Heart right ventricle (tissue), 16 donors: ENCODE measurements at places on chromosomes 11 and 22. TPM values are rescaled to one million over a fixed set of nuclear protein-coding genes. Genes with fewer than 3 reads are reported as not detected.
A peak's percentile ranks its signal among the peaks of the same experiment; 100 is the strongest.

UPK3A gene
- not detected for total RNA-seq

PAMR1 gene
- total RNA-seq: 8.9 TPM

DNA sequence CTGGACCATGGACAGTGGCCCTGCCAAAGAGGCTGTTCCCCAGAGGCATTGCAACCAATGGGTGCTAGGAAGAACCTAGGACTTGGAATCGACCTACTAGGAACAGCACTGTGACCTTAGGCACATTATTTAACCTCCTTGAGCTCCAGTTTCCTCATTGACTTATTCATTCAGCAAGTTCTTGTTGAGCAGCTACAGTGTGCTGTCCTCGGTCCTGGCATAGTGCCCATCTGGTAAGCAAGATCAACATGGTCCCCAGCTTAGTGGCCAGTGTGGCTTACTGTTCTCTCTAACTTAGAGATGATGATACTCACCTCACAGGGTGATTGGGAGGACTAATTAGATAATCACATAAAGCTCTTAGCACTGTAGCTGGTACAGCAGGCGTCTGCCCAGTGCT is 8.2 kb downstream of the ABCG4 start:
- H3K27ac ChIP-seq: no peak overlapping the region
- H3K27me3 ChIP-seq: no peaks in the 10 kb centered on the region
- no peak for DNase-seq
- no peaks in the 10 kb centered on the region for H3K4me1 ChIP-seq
- no peak overlapping the region for H3K4me3 ChIP-seq
- H3K36me3 ChIP-seq: no peaks in the 10 kb centered on the region

GRCh38 chr11:110336054-110336453 is 39.6 kb upstream of the RDX start:
- H3K4me3 ChIP-seq: no peak overlapping the region
- no peaks in the 10 kb centered on the region for H3K36me3 ChIP-seq
- H3K27ac ChIP-seq: no peak overlapping the region
- H3K27me3 ChIP-seq: no peaks in the 10 kb centered on the region
- H3K4me1 ChIP-seq: no peaks in the 10 kb centered on the region

GRCh38 chr22:46693634-46694415 is 44.2 kb downstream of the CERK start:
- H3K27ac ChIP-seq: no peak overlapping the region
- H3K27me3 ChIP-seq: no peaks in the 10 kb centered on the region
- no peak for DNase-seq
- H3K36me3 ChIP-seq: peaks cover 100% of the 10 kb centered on the region
- peaks cover 8% of the 10 kb centered on the region for H3K4me1 ChIP-seq

DNA sequence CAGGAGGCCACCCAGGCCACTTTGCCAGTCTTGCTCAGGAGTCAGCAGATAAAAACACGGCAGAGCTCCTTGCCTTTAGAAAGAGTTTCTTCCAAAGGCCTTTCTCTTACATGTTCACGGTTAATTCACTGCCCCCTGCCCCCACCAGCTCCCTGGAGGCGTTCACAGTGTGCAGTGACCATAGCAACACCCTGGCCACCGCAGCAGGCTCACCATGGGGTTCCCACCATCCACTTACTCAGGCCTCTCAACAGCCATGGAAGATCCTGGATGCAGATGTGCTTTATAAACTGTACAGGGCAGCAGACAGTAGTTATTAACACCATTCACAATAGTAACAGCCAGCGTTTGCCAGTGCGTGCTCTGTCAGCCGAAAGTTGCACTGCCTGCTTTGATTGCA is 10.6 kb upstream of the MYO7A start:
- H3K27ac ChIP-seq: no peak overlapping the region
- no peak overlapping the region for H3K4me3 ChIP-seq
- no peaks in the 10 kb centered on the region for H3K27me3 ChIP-seq
- no peaks in the 10 kb centered on the region for H3K36me3 ChIP-seq
- no peak for DNase-seq

GRCh38 chr11:74462009-74462408 is 5.3 kb downstream of the KCNE3 start:
- peaks cover 31% of the 10 kb centered on the region for H3K4me1 ChIP-seq
- peak; percentile 74 for DNase-seq
- H3K27ac ChIP-seq: peak overlapping the region; percentile 77
- H3K27me3 ChIP-seq: no peaks in the 10 kb centered on the region

DNA sequence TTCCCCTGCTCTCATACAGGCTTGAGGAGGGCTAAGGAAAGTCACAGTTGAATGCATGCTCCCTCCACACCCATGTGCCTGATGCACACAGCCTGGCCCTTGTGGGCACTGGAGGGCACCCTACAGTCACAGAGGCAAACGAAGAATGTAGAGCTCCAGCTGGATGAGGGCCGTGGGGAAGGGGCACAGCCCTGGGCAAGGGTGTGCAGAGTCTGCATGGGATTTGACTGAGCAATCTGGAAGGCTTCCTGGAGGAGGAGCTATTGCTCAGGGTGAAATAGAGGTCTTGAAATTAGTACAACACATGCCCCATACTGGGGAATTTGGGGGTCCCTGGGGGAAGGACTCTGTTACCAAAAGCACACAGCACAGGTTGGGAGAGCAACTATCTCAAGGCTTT is 64.0 kb downstream of the KCNQ1 start:
- peaks cover 48% of the 10 kb centered on the region for H3K4me1 ChIP-seq
- no peaks in the 10 kb centered on the region for H3K27me3 ChIP-seq
- H3K36me3 ChIP-seq: no peaks in the 10 kb centered on the region
- H3K4me3 ChIP-seq: no peak overlapping the region
- DNase-seq: no peak
- peak overlapping the region; percentile 47 for H3K27ac ChIP-seq

DNA sequence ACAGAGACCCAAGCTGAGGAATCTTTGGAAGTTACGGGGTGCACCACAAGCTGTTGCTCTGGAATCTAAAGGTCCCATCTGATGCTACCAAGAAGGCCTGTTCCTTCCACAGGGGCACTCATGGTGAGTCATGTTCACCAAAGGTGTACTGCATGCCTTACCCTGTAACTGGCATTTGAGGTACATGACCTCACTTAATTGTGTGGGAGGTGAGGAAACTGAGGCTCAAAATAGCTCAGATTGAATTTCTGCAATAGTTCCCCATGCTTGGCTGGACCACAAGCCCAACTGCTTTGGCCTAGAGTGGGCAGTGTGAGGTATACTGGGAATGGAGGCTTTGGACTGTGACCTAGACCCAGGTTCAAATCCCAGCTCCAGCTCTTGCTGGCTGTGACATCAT is 8.2 kb downstream of the MTFP1 start:
- no peak for DNase-seq
- no peaks in the 10 kb centered on the region for H3K4me1 ChIP-seq
- H3K4me3 ChIP-seq: no peak overlapping the region
- no peak overlapping the region for H3K27ac ChIP-seq
- H3K36me3 ChIP-seq: no peaks in the 10 kb centered on the region

DNA sequence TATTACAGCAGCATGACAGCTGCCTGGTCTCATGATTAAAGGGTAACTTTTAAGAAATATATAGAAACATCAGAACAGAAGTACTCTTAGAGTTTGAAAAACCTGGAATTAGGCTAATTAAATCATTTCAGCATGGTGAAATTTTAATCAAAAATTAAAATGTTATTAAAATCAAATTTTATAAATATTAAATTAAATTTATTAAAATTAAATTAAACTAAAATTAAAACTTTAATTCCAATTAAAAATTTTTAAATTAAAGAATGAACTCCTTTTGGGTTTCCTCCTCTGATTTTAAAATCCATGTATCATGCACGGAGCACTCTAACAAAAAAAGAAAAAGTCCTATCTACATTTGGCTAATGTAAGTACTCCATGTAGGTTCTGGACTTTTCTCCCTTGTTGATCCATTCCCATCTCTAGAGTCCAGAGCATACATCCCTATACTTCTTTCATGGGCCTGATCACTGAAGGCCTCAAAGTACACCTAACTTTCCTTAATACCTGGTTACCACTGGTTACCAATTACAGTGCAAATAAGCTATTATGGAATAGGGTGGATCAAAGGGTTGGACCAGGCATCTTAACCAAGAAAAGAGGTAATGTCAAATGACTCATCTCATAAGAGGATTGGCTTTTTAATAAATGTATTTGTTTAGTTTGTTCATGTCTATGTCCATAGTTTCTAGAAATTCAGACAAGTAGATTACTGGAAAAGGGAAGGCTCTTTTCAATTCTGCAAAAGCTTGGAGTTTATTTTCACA is 48.4 kb upstream of the MUC15 start:
- no peaks in the 10 kb centered on the region for H3K36me3 ChIP-seq
- no peak overlapping the region for H3K4me3 ChIP-seq
- no peak for DNase-seq
- no peak overlapping the region for H3K27ac ChIP-seq

GRCh38 chr11:34929794-34930763 is 13.7 kb downstream of the PDHX start:
- H3K4me1 ChIP-seq: peaks cover 48% of the 10 kb centered on the region
- no peak overlapping the region for H3K27ac ChIP-seq
- no peaks in the 10 kb centered on the region for H3K27me3 ChIP-seq
- DNase-seq: no peak
- H3K36me3 ChIP-seq: peaks cover 27% of the 10 kb centered on the region

- no peak overlapping the region for H3K27ac ChIP-seq
- H3K4me1 ChIP-seq: no peaks in the 10 kb centered on the region
- no peak for DNase-seq
- no peaks in the 10 kb centered on the region for H3K36me3 ChIP-seq
- no peak overlapping the region for H3K4me3 ChIP-seq
- H3K27me3 ChIP-seq: no peaks in the 10 kb centered on the region
Observed at GRCh38 chr11:4962816-4963215, 7.3 kb upstream of the OR51A2 start.

DNA sequence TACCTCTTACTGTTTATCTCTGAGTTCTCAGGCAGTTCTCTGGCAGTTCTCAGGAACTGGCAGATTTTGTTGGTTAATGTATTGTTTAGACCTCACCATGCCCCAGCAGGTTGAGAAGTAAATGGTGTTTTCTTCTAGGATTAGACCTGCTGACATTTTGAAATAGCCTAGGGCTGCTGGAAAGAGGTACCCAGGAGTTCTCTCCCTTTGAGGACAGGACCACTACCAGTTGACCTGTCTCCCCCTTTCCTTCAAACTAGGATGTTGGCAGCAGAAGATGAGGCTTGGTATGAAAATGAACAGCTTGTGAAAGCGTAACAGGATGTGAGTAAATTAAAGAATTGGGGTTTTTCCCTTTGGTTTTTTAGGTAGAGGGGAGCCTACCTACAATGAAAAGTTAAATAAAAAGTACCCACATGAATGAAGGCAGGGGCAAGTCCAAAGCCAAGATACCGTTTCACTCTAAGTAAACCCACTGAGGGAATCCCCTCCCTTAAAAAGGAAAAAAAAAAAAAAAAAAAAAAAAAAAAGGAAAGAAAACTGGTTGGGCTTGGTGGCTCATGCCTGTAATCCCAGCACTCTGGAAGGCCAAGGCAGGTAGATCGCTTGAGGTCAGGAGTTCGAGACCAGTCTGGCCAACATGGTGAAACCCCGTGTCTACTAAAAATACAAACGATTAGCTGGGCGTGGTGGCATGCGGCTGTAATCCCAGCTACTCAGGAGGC is 96.2 kb downstream of the PDHX start:
- no peak overlapping the region for H3K27ac ChIP-seq
- H3K4me1 ChIP-seq: no peaks in the 10 kb centered on the region
- H3K4me3 ChIP-seq: no peak overlapping the region
- H3K27me3 ChIP-seq: no peaks in the 10 kb centered on the region
- DNase-seq: no peak

- H3K4me1 ChIP-seq: peaks cover 35% of the 10 kb centered on the region
- H3K27me3 ChIP-seq: peaks cover 9% of the 10 kb centered on the region
- H3K27ac ChIP-seq: peak overlapping the region; percentile 77
- no peak for DNase-seq
- H3K36me3 ChIP-seq: no peaks in the 10 kb centered on the region
Observed at GRCh38 chr22:42443240-42444076, 11.3 kb upstream of the NFAM1 start.

DNA sequence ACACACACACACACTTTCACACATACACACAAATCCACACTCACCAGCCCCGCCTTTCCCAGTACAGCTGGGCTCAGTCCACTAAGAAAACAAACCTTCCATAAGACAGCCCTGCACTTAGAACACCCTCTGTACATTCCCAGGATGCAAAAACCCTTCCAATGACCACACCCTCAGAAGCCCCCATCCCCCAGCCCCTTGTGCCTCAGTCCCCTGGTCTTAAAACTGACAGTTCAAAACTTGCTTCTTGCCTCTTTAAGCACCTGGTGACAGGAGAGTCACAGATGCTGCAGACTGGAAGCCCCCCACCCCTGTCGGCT is 23.0 kb downstream of the APLNR start:
- no peak overlapping the region for H3K4me3 ChIP-seq
- no peaks in the 10 kb centered on the region for H3K36me3 ChIP-seq
- H3K27me3 ChIP-seq: peaks cover 8% of the 10 kb centered on the region
- DNase-seq: no peak
- peak overlapping the region; percentile 38 for H3K27ac ChIP-seq
- H3K4me1 ChIP-seq: peaks cover 2% of the 10 kb centered on the region

DNA sequence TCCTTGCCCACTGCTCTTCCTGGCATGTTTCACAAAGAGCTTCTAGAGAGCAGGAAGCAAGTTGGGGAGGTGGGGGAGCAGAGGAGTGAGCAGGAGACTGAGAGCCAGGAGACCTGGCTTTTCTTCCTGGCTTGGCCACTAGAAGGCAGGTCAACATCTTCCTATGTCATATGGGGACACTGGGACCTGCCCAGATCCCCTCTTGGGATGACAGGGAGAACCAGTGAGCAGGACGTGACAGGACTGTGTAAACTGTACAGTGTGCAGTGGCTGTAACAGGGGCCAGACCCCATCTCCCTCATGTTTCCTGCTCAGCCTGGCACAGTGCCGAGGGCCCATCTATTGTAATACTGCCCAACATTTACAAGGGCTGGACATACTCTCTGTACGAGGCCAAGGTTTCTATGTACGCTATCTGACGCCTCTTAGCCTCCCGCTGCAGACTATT is 29.4 kb downstream of the GDPD5 start:
- DNase-seq: no peak
- no peak overlapping the region for H3K27ac ChIP-seq
- no peaks in the 10 kb centered on the region for H3K27me3 ChIP-seq
- H3K4me1 ChIP-seq: no peaks in the 10 kb centered on the region

DNA sequence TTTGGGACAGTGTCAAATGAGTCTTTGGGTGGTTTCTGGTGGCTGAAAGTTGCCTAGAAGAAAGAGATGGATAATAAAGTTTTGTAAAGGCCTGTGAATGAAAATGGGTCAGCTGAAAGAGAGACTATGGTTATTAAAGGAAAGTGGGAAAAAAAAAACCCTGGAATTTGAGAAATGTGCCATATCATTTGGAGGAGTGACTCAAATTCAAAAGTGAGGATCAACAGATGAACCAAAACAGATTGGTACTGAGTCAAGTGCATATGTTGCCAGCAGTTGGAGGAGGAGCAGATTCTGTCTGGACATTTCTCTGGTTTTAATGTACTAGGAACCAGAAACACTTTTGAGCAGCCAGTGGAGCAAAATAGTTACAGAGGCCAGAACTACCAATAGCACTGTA is 339.8 kb downstream of the KCNA4 start:
- no peak overlapping the region for H3K4me3 ChIP-seq
- H3K27ac ChIP-seq: no peak overlapping the region
- H3K4me1 ChIP-seq: no peaks in the 10 kb centered on the region

- H3K27me3 ChIP-seq: no peaks in the 10 kb centered on the region
- no peak for DNase-seq
- no peak overlapping the region for H3K4me3 ChIP-seq
- H3K36me3 ChIP-seq: no peaks in the 10 kb centered on the region
Observed at GRCh38 chr11:44886790-44887140, 63.9 kb downstream of the TP53I11 start.
